Upper lobe of left lung (tissue), 6 donors: ENCODE measurements at places on chromosomes 5 and 9. TPM values are rescaled to one million over a fixed set of nuclear protein-coding genes. Genes with fewer than 3 reads are reported as not detected.

Gene CNTNAP3
- total RNA-seq: 8.5 TPM

Gene RASEF
- 20.2 TPM for total RNA-seq

Gene PHF19
- 28.3 TPM for total RNA-seq

Gene PPP3R2
- total RNA-seq: not detected

Gene DIPK1B
- total RNA-seq: 22.6 TPM

Gene GNA14
- 15.0 TPM for total RNA-seq

Gene LHX6
- 2.8 TPM for total RNA-seq

Gene CLIC3
- 42.8 TPM for total RNA-seq

Gene ORM1
- total RNA-seq: 17.9 TPM

DNA sequence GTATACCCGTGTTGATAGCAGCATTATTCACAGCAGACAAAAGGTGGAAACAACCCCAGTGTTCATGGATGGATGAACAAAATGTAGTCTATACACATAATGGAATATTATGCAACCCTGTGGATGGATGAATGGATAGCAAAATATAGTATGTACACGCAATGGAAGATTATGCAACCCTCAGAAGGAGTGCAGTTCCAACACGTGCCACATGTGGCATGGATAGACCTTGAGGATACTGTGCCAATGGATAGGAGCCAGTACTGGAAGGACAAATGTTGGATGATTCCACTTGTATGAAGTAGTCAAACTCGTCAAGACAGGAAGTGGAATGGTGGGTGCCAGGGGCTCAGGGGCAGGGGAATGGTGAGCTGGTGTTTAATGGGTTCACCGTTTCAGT, 44.9 kb downstream of the PLEKHG4B start:
- no peaks in the 10 kb centered on the region for H3K27me3 ChIP-seq
- no peaks in the 10 kb centered on the region for H3K4me1 ChIP-seq
- no peaks in the 10 kb centered on the region for H3K36me3 ChIP-seq
- no peak for DNase-seq
- H3K4me3 ChIP-seq: no peak overlapping the region

DNA sequence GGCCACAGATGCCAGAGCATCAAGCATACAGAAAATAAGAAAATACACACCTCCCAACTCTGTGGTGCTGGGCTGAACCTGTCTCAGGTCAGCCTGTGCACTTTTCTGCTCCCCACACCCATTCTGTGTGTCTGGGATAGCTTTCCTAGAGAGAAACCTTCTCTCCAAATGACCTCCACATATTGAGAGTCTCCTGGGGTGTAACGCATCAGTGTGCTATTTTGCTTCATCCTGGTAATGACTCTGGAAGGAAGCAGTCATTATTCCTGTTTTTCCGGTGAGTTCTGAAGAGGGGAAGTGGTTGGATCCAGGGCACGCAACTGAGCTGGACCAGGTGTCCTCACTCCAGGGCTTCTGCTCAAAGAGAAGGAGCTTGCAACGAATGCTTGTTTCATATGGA, 73.2 kb upstream of the SH3PXD2B start:
- peak overlapping the region; percentile 39 for H3K27ac ChIP-seq
- no peak for DNase-seq
- H3K4me3 ChIP-seq: no peak overlapping the region
- H3K36me3 ChIP-seq: no peaks in the 10 kb centered on the region
- no peaks in the 10 kb centered on the region for H3K27me3 ChIP-seq
- H3K4me1 ChIP-seq: no peaks in the 10 kb centered on the region

- H3K27me3 ChIP-seq: no peaks in the 10 kb centered on the region
- no peak overlapping the region for H3K4me3 ChIP-seq
- no peaks in the 10 kb centered on the region for H3K36me3 ChIP-seq
- DNase-seq: no peak
- H3K4me1 ChIP-seq: peaks cover 16% of the 10 kb centered on the region
These were observed 46.3 kb downstream of the PAM start for GRCh38 chr5:102801371-102801770.

DNA sequence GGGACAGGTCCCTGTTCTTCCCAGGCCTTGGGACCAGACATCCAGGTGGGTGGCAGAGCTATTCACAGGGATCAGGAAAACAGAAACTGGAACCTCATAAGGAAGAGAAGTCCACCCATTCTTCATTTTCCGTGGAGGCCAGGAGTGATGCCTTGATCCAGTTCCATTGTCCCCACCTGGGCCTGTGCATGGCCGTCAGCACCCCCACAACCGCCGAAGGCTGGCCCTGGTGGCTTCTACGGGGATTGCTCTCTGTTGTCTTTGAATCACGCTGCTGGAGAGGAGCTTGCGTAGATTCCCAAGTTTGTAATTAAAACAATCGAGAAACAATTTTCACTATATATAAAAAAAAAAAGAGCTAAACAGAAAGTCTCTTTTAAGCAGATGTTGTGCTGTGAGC, 134.4 kb downstream of the MVB12B start:
- no peaks in the 10 kb centered on the region for H3K27me3 ChIP-seq
- no peak for DNase-seq
- H3K27ac ChIP-seq: no peak overlapping the region
- H3K36me3 ChIP-seq: no peaks in the 10 kb centered on the region
- H3K4me3 ChIP-seq: no peak overlapping the region

DNA sequence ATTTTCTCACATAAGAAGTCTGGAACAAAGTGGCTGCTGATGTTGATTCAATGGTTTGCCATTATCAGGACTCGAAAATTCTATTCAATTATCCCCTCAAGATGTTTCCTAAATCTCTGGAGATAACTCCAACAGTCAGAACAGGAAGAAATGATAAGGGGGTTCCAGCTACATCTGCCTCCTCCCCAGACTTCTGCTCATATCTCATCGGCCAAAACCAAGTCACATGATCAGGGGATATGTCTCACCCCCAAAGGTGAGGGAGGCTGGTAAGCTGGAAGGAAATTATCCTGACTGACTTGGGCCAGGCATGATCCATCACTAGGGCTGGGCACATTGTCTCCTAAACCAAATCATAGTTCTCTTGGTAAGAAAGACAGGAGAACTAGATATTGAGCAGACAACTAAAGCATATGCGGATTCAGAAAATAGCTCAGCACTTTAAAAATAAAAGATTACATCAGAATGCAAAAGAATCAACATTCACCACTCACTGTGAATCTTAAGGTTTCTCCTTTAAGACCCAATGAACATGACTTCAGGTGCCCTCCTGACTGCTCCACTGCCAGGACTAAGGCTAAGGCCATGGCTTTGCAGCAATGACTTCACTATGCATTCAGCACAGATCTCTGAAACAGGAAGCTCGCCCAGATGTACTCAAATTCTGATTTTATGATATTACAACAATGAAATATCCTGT, 306.3 kb downstream of the ENC1 start:
- H3K27ac ChIP-seq: no peak overlapping the region
- H3K36me3 ChIP-seq: no peaks in the 10 kb centered on the region
- H3K4me1 ChIP-seq: peaks cover 4% of the 10 kb centered on the region
- H3K4me3 ChIP-seq: no peak overlapping the region
- no peak for DNase-seq

- no peak overlapping the region for H3K4me3 ChIP-seq
- no peaks in the 10 kb centered on the region for H3K27me3 ChIP-seq
- DNase-seq: peak; percentile 49
- no peaks in the 10 kb centered on the region for H3K36me3 ChIP-seq
These were observed 650.3 kb downstream of the CCDC171 start for GRCh38 chr9:16202914-16203728.

DNA sequence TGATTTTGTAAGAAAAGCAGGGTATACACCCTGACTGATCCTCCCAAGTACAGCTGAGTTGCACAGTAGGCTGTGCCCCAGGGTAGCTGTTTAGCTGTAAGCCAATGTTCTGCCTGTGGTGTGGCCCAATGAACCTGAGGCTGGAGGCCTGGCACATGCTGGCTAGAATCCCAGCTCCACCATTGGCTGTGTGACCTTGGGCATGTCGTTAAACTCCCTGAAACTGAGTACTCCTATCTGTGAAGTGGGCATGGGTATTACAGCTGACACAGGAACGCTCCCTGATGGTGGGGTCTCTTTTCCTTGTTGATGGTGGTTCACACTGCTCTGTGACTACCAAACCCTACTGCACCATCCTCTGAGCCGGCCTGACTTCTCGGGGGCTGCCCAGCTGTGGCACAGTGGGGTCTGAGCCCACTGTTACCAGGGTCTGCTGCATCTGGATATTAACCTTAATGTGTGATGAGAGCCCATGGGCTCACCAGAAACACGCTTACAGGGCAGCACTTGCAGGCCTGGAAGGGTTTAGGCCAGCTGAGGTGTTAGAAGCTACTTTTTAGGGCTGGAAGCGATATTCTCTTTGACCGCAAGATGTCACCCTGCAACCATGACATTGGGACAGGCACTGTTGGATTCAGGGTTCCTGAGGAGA, 7.0 kb upstream of the GADD45G start:
- no peak overlapping the region for H3K4me3 ChIP-seq
- no peaks in the 10 kb centered on the region for H3K36me3 ChIP-seq
- no peak overlapping the region for H3K27ac ChIP-seq

- no peak for DNase-seq
- H3K4me3 ChIP-seq: peak overlapping the region; percentile 16
- H3K27me3 ChIP-seq: no peaks in the 10 kb centered on the region
- peak overlapping the region; percentile 99 for H3K27ac ChIP-seq
- peaks cover 8% of the 10 kb centered on the region for H3K36me3 ChIP-seq
These were observed 133.0 kb downstream of the C9orf50 start for GRCh38 chr9:129487658-129488483.

GRCh38 chr9:76984486-76984885, 35.0 kb upstream of the FOXB2 start:
- no peaks in the 10 kb centered on the region for H3K27me3 ChIP-seq
- H3K4me1 ChIP-seq: no peaks in the 10 kb centered on the region
- no peak overlapping the region for H3K4me3 ChIP-seq
- no peak for DNase-seq

DNA sequence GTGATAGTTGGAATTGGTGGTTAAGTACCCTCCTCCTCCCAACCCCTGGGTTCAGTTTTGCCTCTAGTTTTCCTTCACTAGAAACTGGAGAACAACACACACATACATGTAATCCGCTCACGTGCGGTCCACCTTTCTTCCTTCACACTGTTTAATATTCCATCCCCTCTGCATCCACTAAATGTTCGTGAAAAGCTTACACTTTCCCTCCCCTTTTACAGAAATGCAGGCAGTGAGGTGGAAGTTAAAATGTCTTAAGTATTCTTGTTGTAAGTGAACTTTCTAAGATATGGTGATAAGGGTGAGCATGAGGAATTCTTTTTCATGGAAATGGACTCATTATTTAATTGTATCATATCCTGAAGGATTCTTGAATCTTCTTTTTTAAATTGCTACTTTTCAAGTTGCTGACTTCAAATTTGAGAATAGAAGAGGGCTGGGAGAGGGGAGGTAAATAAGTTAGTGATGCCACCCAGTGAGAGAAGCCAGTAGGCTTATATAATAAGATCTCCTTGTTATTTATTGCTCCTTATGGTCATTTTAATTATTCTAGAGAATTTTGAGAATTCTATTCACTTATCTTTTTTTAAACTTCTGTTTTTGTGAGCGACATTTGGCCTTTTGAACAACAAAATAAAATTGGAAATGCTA, 90.2 kb downstream of the TLE4 start:
- H3K27ac ChIP-seq: no peak overlapping the region
- H3K27me3 ChIP-seq: no peaks in the 10 kb centered on the region
- no peak for DNase-seq
- no peaks in the 10 kb centered on the region for H3K36me3 ChIP-seq
- no peaks in the 10 kb centered on the region for H3K4me1 ChIP-seq

GRCh38 chr5:112116371-112116770, 302.7 kb downstream of the EPB41L4A start:
- H3K27me3 ChIP-seq: no peaks in the 10 kb centered on the region
- no peaks in the 10 kb centered on the region for H3K4me1 ChIP-seq
- H3K36me3 ChIP-seq: no peaks in the 10 kb centered on the region
- H3K4me3 ChIP-seq: no peak overlapping the region

DNA sequence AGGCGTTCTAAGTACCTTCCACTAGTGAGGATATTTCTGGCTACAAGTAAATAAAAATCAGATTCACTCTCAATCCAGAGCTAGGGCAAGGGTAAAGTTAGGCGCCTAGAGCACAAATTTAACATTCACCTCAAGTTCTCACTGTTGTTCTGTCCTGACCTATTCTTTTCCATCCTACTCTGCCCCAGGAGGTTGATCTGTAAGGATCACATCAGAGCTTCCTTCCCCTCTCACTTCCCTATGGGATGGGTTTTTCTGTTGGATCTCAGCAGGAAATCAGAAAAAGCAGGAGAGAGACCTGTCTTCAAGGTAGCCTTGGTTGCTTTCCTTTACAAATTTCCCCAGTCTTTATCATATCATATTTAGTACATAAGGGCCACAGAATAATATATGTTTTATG, 316.7 kb downstream of the GABRG2 start:
- H3K4me3 ChIP-seq: no peak overlapping the region
- no peak for DNase-seq
- no peaks in the 10 kb centered on the region for H3K27me3 ChIP-seq
- no peaks in the 10 kb centered on the region for H3K36me3 ChIP-seq
- no peaks in the 10 kb centered on the region for H3K4me1 ChIP-seq
- no peak overlapping the region for H3K27ac ChIP-seq

GRCh38 chr9:119873877-119874276, 504.6 kb upstream of the BRINP1 start:
- H3K4me3 ChIP-seq: no peak overlapping the region
- no peaks in the 10 kb centered on the region for H3K4me1 ChIP-seq
- DNase-seq: no peak
- H3K36me3 ChIP-seq: no peaks in the 10 kb centered on the region
- H3K27me3 ChIP-seq: no peaks in the 10 kb centered on the region

GRCh38 chr5:82560561-82560960, 282.4 kb upstream of the RPS23 start:
- DNase-seq: no peak
- no peaks in the 10 kb centered on the region for H3K36me3 ChIP-seq
- H3K27me3 ChIP-seq: no peaks in the 10 kb centered on the region
- no peak overlapping the region for H3K27ac ChIP-seq
- H3K4me3 ChIP-seq: no peak overlapping the region

DNA sequence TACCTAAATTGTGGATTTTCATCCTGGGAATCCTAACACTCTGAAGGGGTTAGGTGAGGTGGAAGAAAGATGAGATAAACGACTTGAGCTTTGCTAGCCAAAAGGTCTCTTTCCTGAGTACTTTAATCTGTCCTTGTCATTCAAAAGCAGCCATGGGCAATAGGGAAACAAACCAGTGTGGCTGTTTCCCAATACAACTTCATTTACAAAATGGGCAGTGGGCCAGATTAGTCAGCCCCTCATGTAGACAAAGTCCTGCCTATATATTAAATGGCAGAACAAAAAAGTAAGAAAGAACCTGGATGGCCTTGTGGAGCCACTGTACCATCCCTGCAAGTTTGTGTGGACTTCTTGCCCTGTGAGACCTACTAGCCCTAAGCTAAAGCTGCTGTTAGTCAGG, 51.0 kb upstream of the NFIL3 start:
- no peaks in the 10 kb centered on the region for H3K36me3 ChIP-seq
- no peak for DNase-seq
- H3K4me3 ChIP-seq: no peak overlapping the region

GRCh38 chr5:132669966-132670882, 3.6 kb upstream of the IL4 start:
- no peaks in the 10 kb centered on the region for H3K36me3 ChIP-seq
- H3K4me3 ChIP-seq: no peak overlapping the region
- H3K4me1 ChIP-seq: peaks cover 4% of the 10 kb centered on the region
- H3K27ac ChIP-seq: no peak overlapping the region

- no peaks in the 10 kb centered on the region for H3K36me3 ChIP-seq
- H3K4me3 ChIP-seq: no peak overlapping the region
- no peak for DNase-seq
These were observed 62.1 kb upstream of the TRPC7 start for GRCh38 chr5:136427426-136427825.

- H3K27ac ChIP-seq: no peak overlapping the region
- peaks cover 5% of the 10 kb centered on the region for H3K4me1 ChIP-seq
- no peak for DNase-seq
- H3K27me3 ChIP-seq: no peaks in the 10 kb centered on the region
These were observed 81.1 kb downstream of the PJA2 start for GRCh38 chr5:109328626-109329025.

GRCh38 chr9:93094658-93095204, 1.3 kb upstream of the CARD19 start:
- peak overlapping the region; percentile 37 for H3K4me3 ChIP-seq
- DNase-seq: no peak
- peaks cover 58% of the 10 kb centered on the region for H3K4me1 ChIP-seq
- H3K27ac ChIP-seq: peak overlapping the region; percentile 93
